Tibial artery (tissue), 4 donors: ENCODE measurements at places on chromosomes 7 and 10.

GRCh38 chr7:98674461-98674860 lies 57.4 kb downstream of the NPTX2 start:
- H3K27ac ChIP-seq, result no peak overlapping the region
- DNase-seq, result no peak
- H3K27me3 ChIP-seq, result no peaks in the 10 kb centered on the region
- H3K4me3 ChIP-seq, result no peak overlapping the region
- no peaks in the 10 kb centered on the region for H3K36me3 ChIP-seq

DNA sequence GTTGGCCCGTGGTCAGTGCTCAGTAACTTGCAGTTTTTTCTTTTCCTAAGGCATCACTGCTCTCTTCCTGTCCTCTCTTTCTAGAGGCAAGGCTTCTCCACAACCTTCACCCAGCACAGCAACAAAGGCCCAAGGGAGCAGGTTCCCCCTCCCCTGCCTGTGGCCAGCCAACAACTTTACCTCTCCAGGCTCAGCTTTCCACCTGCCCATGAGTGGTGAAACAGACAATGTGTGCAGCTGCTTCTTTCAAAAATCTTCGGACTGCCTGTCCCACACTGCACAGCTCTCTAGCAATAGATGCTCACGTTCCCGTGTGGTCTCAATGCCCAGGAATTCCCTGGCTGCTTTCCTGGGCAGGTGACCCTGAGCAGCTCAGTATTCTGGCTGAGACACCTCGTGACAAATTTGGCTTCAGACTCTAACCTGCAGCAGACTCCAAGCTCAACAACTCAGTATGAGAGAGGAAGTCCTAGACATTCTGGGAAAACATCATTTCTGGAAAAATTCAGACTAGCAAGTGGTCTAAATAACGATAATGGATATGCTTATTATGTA lies 28.9 kb upstream of the TMEM72 start:
- peaks cover 18% of the 10 kb centered on the region for H3K4me1 ChIP-seq
- no peak overlapping the region for H3K27ac ChIP-seq
- H3K27me3 ChIP-seq, result no peaks in the 10 kb centered on the region
- H3K36me3 ChIP-seq, result no peaks in the 10 kb centered on the region
- H3K4me3 ChIP-seq, result no peak overlapping the region

DNA sequence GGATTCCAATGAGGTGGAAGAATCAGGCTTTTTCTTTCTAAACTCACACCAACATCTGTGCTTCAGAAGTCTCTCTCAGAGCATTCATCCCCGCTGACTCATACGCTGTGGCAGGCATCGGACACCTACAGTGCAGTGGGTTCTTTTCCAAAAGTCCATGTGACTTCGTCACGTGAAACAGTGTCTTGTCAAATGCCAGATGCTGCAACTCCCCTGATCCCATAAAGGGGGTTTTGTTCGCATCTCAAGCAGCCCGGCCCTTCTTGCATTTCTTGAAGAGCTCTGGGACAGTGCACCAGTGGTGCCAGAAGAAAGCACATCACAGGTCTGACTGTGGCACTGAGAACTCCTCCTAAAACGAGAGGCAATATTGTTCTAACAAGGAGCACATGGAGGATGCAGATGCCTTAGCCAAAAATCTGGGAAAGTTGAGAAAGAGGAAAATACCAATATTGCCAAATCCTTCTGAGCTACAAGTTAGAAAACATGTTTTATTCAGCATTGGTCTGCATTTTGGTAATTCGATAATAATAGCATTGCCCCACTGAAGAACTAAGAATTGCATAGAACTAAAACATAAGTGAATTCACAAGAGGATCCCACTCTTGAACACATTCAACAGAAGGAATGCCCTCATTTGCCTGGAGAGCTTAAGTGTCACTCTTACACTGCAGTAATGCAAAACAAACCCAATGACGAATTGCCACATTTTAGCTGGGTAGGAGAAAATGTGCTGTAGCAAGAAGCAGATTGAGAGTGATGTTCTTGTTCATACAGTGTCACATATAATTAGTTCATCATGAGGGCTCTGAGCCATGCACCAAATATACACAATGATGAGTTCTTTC lies 204.4 kb downstream of the CXCL12 start:
- H3K27me3 ChIP-seq, result no peaks in the 10 kb centered on the region
- H3K36me3 ChIP-seq, result no peaks in the 10 kb centered on the region
- H3K4me3 ChIP-seq, result no peak overlapping the region
- peaks cover 10% of the 10 kb centered on the region for H3K4me1 ChIP-seq
- H3K27ac ChIP-seq, result no peak overlapping the region

DNA sequence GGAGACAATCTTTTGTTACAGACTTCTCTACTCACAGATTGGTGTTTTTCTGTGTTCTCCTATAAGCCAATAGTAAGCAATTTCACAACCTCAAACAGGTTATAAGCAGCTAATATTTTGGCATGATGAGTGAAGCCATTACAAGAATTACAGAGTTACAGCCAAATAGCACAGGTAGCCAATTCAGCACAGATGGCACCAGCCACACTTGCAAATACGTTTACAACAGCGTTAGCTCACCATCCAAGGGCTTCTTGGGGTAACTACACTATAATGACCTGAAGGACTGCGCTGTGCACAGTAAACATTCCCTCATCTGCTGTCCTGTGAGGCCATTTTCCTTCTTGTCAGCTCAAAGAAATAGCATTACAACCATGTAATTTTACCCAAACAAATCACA lies 428.6 kb downstream of the TCERG1L start:
- no peak overlapping the region for H3K27ac ChIP-seq

DNA sequence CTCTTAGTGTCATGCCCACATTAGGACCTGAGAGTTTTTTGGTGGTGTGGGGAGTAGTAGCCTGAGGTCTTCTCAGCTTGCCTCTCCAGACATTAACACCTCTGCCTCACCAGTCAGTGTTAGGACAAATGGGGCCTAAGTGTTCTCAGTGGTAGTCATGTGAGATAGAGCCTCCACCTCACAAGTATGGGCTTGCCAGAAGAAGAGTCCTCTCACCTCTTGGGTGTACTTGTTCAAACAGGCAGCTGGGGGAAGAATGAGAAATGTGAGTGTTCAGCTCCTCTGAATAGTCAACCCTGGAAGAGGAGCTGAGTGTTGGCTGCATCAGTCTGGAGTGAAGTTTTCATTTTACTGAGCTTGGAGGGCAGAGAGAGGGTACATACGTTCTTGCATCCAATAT lies 464.6 kb downstream of the POM121L12 start:
- no peak for DNase-seq
- H3K4me1 ChIP-seq, result no peaks in the 10 kb centered on the region
- no peak overlapping the region for H3K27ac ChIP-seq
- H3K36me3 ChIP-seq, result no peaks in the 10 kb centered on the region
- no peak overlapping the region for H3K4me3 ChIP-seq

GRCh38 chr7:35370687-35371086 lies 116.8 kb upstream of the TBX20 start:
- H3K27me3 ChIP-seq, result no peaks in the 10 kb centered on the region
- no peak overlapping the region for H3K4me3 ChIP-seq
- no peaks in the 10 kb centered on the region for H3K4me1 ChIP-seq
- no peak overlapping the region for H3K27ac ChIP-seq

DNA sequence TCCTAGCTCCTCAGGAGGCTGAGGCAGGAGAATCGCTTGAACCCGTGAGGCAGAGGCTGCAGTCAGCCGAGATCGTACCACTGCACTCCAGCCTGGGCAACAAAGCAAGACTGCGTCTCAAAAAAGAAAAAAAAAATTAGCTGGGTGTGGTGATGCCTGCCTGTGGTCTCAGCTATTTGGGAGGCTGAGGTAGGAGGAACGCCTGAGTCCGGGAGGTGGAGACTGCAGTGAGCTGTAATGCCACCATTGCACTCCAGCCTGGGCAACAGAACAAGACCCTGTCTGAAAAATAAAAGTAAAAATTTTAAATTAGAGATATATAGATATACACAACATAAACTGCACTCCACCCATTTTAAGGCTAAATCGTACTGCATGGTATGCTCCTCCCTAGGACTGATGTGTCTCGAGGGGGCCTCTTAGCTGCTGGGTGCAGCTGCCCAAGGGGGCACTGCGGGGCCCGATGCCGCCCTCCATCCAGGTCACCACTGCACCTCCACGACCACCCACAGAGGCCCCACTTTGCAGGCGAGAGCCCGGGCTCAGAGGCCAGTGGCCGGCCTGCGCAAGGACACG lies 40.9 kb upstream of the FOXK1 start:
- DNase-seq, result no peak
- peak overlapping the region; percentile 64 for H3K4me3 ChIP-seq

GRCh38 chr10:57776688-57777432 lies 490.8 kb downstream of the IPMK start:
- no peak for DNase-seq
- H3K4me3 ChIP-seq, result no peak overlapping the region
- no peaks in the 10 kb centered on the region for H3K36me3 ChIP-seq

GRCh38 chr10:93342921-93343320 lies 139.2 kb downstream of the MYOF start:
- H3K27ac ChIP-seq, result no peak overlapping the region
- H3K4me3 ChIP-seq, result no peak overlapping the region
- H3K27me3 ChIP-seq, result no peaks in the 10 kb centered on the region
- DNase-seq, result no peak

DNA sequence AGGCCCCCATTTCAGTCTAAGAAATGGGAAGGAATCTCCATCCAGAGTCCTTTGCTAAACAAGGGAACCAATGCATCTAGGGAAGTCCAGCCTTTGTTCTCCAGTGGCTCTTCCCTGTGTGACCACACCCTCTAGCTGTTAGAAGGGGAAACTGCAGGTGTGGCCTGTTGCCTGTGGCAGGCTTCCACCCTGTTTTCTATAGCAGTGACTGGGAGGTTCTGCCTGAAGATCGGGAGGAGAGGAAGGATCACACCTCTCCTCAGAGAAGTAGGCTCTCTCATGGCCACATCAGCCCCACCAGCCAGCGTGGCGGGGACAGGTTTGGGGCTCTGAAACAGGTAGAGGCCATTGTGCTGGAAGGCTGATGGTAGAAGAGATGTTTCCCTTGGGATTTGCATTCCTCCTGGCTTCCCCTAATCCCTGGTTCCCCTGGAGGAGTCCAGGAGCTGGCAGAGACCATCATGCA lies 47.7 kb upstream of the TRIM8 start:
- no peaks in the 10 kb centered on the region for H3K27me3 ChIP-seq
- H3K4me1 ChIP-seq, result peaks cover 26% of the 10 kb centered on the region
- H3K27ac ChIP-seq, result no peak overlapping the region

- H3K36me3 ChIP-seq, result no peaks in the 10 kb centered on the region
- H3K4me1 ChIP-seq, result no peaks in the 10 kb centered on the region
These were observed 90.1 kb upstream of the NANOS1 start for GRCh38 chr10:118939211-118940007.

DNA sequence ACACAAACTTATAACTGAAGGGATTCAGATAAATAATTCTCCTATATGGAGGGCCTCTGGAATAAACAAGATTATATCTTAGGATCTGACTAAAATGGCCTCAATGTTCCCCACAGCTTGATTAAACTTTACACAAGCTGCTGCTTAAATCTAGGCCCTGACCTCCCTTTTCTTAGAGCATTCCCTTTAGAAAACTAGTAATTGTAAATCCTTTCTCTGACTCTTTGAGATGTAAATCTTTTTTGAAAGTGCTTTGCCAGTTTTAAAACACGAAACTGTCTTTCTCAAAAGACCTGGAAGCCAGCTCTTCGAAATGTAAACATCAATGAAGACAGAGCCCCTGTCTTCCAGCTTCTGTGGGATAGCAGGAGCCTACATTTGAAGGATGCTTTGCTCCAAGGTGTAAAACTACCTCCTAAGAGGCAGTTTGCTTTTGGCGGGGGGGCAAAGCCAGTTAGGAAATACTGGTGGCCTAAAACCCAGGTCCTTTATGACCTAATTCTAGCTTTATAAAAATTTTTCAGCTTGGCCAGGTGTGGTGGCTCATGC lies 758.7 kb downstream of the CNTNAP2 start:
- H3K4me1 ChIP-seq, result no peaks in the 10 kb centered on the region
- H3K27me3 ChIP-seq, result no peaks in the 10 kb centered on the region
- no peak overlapping the region for H3K4me3 ChIP-seq
- DNase-seq, result no peak
- no peak overlapping the region for H3K27ac ChIP-seq
- no peaks in the 10 kb centered on the region for H3K36me3 ChIP-seq

- no peaks in the 10 kb centered on the region for H3K27me3 ChIP-seq
- no peak overlapping the region for H3K27ac ChIP-seq
- no peaks in the 10 kb centered on the region for H3K36me3 ChIP-seq
- no peak for DNase-seq
- H3K4me3 ChIP-seq, result no peak overlapping the region
These were observed 15.2 kb upstream of the WNT2 start for GRCh38 chr7:117338020-117338419.

GRCh38 chr10:77800738-77801266 lies 125.8 kb downstream of the DLG5 start:
- no peak overlapping the region for H3K27ac ChIP-seq
- H3K4me1 ChIP-seq, result no peaks in the 10 kb centered on the region
- H3K27me3 ChIP-seq, result no peaks in the 10 kb centered on the region
- DNase-seq, result no peak
- no peak overlapping the region for H3K4me3 ChIP-seq

- H3K36me3 ChIP-seq, result no peaks in the 10 kb centered on the region
- H3K4me3 ChIP-seq, result no peak overlapping the region
- no peaks in the 10 kb centered on the region for H3K27me3 ChIP-seq
- H3K4me1 ChIP-seq, result no peaks in the 10 kb centered on the region
- DNase-seq, result no peak
These were observed 340.1 kb downstream of the PHF14 start for GRCh38 chr7:11313801-11314200.

- no peak overlapping the region for H3K27ac ChIP-seq
- H3K27me3 ChIP-seq, result no peaks in the 10 kb centered on the region
- H3K4me3 ChIP-seq, result no peak overlapping the region
- H3K36me3 ChIP-seq, result peaks cover 15% of the 10 kb centered on the region
- no peak for DNase-seq
These were observed 27.2 kb downstream of the ATE1 start for GRCh38 chr10:121900443-121901174.

DNA sequence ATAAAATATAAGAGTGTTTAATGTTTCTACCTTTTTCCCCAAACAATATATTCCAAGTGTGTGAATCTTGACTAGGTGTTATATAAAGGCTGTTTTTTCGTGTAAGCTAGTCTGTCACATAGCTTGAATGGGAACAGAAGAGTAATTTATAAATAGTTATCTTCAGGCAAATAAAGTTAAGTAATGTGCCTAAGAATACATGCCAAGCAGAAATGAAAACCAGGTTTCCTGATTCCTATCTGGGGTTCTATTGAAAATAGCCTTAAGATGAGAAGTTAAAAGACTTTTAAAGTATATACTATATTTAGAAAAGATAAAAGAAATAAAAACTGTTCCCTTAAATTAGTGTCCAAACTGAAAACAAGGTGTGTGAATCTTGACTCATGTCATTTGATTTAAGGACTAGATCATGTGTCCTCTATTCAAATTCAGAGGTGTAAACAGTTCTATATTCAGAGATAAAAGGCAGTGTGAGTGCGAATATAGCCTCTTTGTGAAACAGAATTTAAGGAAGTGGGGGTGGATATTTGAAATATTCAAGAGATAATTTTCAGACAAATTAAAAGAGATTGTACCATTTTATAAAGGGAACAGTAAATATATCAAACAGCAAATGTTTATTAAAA lies 247.5 kb downstream of the THSD7A start:
- no peaks in the 10 kb centered on the region for H3K4me1 ChIP-seq
- no peak overlapping the region for H3K27ac ChIP-seq
- H3K36me3 ChIP-seq, result no peaks in the 10 kb centered on the region
- H3K27me3 ChIP-seq, result no peaks in the 10 kb centered on the region

GRCh38 chr10:130337696-130338635 lies 201.8 kb downstream of the GLRX3 start:
- no peaks in the 10 kb centered on the region for H3K36me3 ChIP-seq
- H3K27ac ChIP-seq, result no peak overlapping the region
- no peak overlapping the region for H3K4me3 ChIP-seq
- H3K27me3 ChIP-seq, result no peaks in the 10 kb centered on the region
- no peaks in the 10 kb centered on the region for H3K4me1 ChIP-seq
